T-helper 1 cell (primary cell): ENCODE measurements at places on chromosomes 16 and 17.
A peak's percentile ranks its signal among the peaks of the same experiment; 100 is the strongest.

DNA sequence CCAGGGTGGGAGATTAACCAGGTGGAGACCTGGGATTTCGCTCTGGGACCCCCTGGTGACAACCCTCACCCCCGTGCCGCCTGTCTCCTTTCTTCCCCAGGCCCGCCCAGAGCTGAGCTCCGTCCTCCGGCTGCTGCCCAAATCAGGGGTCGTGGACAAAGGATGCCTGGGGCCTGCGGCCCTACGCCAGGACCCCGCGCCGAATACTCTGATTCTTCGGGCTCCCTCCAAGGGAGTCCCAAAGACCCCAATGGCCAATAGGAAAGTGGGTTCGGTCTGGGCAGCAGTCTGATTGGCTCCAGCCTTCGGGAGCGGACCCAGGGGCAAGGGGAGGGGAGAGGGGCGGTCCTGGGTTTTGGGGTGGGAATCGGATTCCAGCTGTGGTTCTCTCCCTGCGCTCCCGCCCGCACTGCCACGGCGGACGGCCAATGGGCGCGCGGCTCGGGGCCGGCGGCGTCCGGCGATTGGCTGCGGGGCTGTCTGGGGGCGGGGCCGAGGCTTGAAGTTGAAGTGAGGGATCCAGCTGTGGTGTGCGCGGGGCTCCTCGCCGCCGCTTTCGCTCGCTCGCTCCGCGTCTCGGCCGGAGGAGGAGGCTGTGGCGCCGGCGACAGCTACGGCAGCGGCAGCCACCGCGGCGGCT lies at the start of gene CACNA1G:
CACNA1G (plus strand) TSS at position 531 of the 640 bp plus-strand sequence. CDS start 745 bp downstream, outside the sequence.
- DNase-seq = peak; percentile 82

- no peak for DNase-seq
Observed at GRCh38 chr16:3961449-3961849, 80.9 kb upstream of the CREBBP start.

GRCh38 chr17:1796800-1797199 lies 32.9 kb downstream of the SMYD4 start:
- no peak for DNase-seq

GRCh38 chr17:58172369-58173071 lies 5.7 kb downstream of the OR4D2 start:
- DNase-seq = no peak

DNA sequence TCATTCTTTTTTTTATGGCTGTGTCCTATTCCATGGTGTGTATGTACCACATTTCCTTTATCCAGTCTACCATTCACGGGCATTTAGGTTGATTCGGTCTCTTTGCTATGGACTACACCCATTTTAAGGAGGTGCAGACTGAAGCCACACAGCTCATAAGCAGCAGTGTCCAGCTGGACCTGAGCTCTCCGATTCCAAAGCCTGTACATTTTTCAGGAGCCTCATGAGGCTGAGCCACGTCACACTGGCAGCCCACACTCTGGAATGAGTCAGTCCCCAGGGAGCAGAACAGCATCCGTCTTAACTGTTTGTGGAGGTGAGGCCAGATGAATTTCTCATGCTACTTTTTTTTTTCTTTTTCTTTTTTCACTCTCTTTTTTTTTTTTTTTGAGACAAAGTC lies 116.1 kb downstream of the C16orf95 start:
- no peak for DNase-seq

DNA sequence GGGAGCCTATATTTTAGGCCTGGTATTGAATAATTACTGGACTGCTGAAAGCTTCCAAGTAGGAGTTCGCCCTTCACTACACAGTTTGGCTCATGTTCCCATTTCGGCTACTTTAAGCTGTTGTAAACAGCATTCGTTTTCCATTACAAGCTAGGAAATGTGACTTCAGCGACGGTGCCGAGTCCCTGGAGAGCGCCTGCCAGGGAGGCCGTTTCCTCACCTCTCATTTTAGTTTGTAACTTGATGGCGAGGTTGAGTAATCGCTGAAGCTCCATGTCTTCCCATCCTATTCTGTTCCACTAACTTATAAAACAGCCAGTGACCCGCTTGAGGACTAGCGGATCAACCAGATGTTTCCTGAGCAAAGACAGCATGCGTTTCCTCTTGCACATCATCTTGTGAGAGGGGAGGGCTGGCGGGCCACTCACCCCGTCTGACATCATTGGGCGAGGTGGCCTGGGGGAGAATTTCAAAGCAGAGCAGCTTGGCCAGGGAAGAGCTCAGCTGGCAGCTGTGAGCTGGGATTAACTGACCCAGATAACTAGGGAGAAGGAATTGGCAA lies 32.9 kb downstream of the PCTP start:
- no peak for DNase-seq

- no peak for DNase-seq
Observed at GRCh38 chr17:34156741-34157589, 98.1 kb upstream of the CCL2 start.

- DNase-seq = no peak
Observed at GRCh38 chr17:18143044-18143936, 34.7 kb downstream of the MYO15A start.

GRCh38 chr17:45936610-45937009 lies 42.3 kb downstream of the MAPT start:
- no peak for DNase-seq

GRCh38 chr16:84851192-84852127 lies 31.7 kb downstream of the CRISPLD2 start:
- DNase-seq = no peak

- DNase-seq = no peak
Observed at GRCh38 chr17:1553354-1554266, 9.0 kb downstream of the PITPNA start.

DNA sequence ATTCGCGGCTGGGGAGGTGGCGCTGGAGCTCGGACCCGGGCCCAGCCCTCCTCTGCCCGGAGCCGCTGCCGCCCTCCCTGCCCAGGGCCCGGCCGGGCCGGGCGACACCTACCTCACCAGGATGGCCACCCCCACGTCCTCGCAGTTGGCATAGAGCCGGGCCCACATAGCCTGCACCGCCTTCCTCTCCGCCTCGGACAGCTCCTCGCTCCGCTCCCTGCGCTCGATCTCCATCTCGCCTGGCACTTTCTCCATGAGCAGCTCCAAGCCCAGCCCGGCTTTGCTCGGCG lies 276 bp downstream of the CYGB start:
- DNase-seq = no peak

- DNase-seq = no peak
Observed at GRCh38 chr17:5282642-5283217, 646 bp downstream of the RABEP1 start.

DNA sequence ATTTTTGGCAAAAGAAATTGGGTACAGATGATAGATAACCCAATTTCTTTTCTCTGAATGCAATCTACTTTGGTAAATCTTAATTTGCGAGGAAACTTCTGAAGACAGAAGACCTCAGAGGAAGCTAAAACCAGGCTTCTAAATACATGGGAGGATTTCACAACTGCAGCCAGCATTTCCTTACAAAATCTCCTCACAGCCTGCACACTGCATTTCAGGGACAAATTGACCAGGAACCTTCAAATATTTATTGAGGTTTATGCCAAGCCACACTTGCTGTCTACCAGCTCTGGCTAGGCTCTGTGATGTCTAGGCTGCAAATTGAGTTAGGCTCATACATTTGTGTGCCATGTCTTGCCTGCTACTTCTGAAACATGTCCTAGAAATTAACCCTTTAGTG lies 167.3 kb upstream of the CDH5 start:
- no peak for DNase-seq

DNA sequence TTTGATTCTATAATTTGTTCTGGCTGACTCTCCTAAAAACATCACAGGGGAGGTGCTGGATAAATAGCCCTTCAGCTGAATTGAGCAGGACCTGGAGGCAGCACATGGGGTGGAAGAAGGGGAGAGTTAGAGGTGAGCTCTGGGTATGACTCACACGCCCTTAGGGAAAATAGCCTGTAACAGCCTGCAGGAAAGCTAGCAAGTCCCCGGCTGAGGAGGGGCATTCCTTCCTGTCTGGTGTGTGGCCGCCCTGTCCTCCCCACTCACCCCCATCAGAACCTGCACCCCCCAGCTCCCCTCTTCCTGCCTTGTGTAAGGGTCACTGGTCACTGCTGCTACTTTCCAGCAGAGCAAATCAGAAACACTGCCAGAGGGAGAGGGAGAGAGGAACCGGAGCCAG lies 187.4 kb downstream of the C16orf95 start:
- DNase-seq = no peak

- DNase-seq = no peak
Observed at GRCh38 chr16:3112058-3112880, at the start of gene ZNF205. ZNF205 (plus strand) TSS chr16:3112586; CDS start chr16:3113431, 845 bp downstream.

- no peak for DNase-seq
Observed at GRCh38 chr17:38746004-38746848, 1.9 kb downstream of the PCGF2 start.

DNA sequence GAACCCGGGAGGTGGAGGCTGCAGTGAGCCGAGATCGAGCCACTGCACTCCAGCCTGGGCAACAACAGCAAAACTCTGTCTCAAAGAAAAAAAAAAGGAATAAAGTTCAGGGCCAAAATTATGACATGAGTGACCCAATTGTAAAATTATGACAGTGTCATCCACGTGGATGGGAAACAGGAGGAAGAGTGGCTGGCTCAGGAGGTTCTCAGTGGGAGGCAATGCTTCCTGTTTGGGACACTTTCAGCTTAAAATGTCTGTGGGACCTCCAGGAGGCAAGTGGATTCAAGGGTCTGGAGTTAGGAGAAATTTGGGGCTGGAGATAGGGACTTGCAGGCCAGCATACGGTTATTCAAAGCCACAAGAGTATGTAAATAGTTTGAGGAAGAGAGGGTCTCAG lies 8.0 kb upstream of the STX4 start:
- no peak for DNase-seq

DNA sequence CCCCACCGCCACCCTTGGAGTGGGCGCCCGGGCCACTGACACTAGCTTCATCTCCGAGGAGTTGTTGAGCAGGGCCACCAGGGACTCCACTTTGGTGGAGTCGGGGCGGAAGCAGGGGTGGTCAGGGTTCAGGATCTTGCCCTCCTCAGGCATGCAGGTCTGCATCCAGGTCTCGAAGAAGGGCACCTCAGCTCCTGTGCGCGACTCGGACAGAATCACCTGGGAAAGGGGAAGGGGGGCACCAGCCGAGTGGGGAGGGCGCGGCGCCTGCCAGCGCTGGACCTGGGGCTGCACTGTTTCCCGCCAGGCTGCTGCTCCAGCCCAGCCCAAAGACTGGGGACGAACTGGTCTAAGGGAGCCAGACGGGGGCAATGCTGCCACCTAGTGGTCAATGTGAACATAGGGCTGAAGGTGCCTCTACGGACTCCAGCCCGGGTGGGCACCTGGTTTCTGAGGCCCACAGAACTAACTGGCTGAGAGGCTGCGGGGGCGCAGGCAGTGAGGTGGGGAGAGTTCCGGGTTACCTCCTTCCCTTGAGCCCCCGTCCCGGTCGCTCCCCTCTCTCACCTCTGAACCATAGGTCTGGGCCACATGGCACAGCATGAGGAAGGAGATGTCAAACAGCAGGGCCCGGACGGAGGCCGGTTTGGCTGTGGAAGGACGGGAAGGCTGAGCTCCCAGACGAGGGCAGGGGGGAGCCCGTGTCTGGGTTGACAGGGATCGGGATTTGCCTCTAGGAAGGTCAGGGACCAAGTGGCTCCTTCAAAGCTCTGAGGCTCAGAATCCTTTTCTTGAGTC lies 11.8 kb downstream of the CSF3 start:
- DNase-seq = peak; percentile 64

- no peak for DNase-seq
Observed at GRCh38 chr16:14015948-14016347, 55.2 kb upstream of the MRTFB start.

DNA sequence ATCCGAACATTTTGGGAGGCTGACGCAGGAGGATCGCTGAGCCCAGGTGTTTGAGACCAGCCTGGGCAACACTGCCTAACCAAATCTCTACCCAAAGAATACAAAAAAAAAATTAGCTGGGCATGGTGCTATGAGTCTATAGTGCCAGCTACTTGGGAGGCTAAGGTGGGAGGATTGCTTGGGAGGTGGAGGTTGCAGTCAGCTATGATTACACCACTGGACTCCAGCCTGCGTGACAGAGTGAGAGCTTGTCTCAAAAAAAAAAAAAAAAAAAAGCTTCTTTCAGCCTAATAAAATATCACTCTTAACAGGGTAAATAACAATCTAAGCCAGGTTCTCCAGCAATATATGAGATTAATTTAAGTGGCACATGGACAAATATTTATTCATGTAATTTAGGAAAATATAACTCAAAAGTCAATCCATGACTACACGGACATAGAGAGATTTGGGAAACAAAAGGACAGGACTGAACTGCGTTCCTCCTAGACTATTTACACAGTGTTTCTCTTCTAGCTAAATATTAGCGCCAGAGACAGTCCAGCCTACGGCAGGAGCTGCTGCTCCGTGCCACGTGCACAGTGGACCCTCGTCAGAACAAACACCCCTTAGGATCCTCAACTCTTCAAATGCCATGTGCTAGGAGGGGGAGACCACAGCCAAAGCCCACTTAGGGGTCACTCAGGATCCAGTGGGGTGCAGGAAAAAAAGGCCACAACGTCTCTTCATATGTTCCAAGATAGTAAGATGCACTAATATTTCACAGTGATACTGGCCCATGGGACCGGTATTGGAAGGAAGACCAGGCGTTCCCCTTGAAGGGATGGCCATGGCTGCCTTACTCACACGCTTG lies 8.7 kb downstream of the USP36 start:
- DNase-seq = no peak
